Cardiac muscle cell (in vitro differentiated cells and primary cell): ENCODE measurements at places on chromosomes 4 and X. TPM values are rescaled to one million over a fixed set of nuclear protein-coding genes. Genes with fewer than 3 reads are reported as not detected.

CXorf49B gene
- not detected in 2 replicates for total RNA-seq

SMIM31 gene
- not detected in 2 replicates for total RNA-seq

MND1 gene
- 10.3 and 12.6 TPM in 2 replicates for total RNA-seq

GRCh38 chr4:60913002-60913401 is 287.1 kb upstream of the ADGRL3 start:
- no peak overlapping the region for H3K27ac ChIP-seq
- DNase-seq = no peak
- H3K4me3 ChIP-seq = no peak overlapping the region
- no peaks in the 10 kb centered on the region for H3K4me1 ChIP-seq

DNA sequence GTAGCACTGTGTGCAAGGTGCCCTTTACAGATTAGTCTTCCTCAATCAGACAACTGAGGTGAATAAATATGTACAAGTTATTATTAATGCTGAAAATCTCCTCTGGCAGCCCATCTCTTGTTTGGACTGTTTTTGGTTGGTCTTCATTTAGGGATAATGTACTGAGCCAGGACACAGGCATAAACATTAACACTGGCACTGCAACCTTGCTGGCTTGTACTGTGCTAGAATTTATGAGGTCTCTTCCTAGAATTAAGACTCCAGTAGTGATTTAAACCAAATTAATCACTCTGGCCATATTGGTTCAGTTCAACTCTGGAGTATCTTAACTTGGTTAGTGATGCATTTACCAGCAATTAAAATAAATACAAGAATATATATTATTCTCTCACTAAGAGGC is 244.7 kb upstream of the GK2 start:
- no peak overlapping the region for H3K4me3 ChIP-seq
- no peak overlapping the region for H3K27ac ChIP-seq
- H3K36me3 ChIP-seq = no peaks in the 10 kb centered on the region
- DNase-seq = no peak

DNA sequence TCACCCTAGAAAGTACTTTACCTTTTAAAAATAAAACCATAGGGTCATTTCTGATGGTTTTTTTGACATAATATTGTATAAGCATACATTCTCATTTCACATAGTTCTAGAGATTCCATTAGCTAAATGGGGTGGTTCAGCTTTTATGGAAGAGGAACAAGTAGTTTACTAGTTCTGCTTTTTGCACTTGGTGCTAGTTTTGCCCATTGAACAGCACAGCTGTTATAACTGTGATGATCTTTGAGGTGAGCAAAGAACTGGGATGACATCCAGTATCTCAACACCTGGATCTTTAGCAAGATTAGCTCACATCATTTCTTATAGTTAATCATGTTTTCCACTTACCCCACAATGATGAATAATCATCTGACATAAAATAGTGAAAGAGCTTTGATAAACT is 40.9 kb downstream of the MOB1B start:
- peaks cover 2% of the 10 kb centered on the region for H3K36me3 ChIP-seq
- H3K27ac ChIP-seq = no peak overlapping the region
- DNase-seq = no peak
- H3K4me1 ChIP-seq = no peaks in the 10 kb centered on the region

- no peaks in the 10 kb centered on the region for H3K36me3 ChIP-seq
- DNase-seq = no peak
- no peaks in the 10 kb centered on the region for H3K27me3 ChIP-seq
- H3K27ac ChIP-seq = no peak overlapping the region
- H3K4me1 ChIP-seq = peaks cover 7% of the 10 kb centered on the region
Measured at GRCh38 chr4:122845066-122845465, 18.4 kb downstream of the FGF2 start.

GRCh38 chrX:68692651-68693050 is 45.2 kb downstream of the STARD8 start:
- no peaks in the 10 kb centered on the region for H3K27me3 ChIP-seq
- H3K36me3 ChIP-seq = no peaks in the 10 kb centered on the region
